Stimulated activated CD8-positive, alpha-beta memory T cell treated with anti-CD3 and anti-CD28 coated beads, Interleukin-4, amount 100 ng/mL, for 1 hour (primary cell): ENCODE measurements at places on chromosomes 3 and 15.

- no peak for DNase-seq
Observed at GRCh38 chr3:152335273-152335672, 66.5 kb downstream of the MBNL1 start.

- DNase-seq = no peak
Observed at GRCh38 chr15:101396484-101397261, 92.8 kb downstream of the PCSK6 start.

DNA sequence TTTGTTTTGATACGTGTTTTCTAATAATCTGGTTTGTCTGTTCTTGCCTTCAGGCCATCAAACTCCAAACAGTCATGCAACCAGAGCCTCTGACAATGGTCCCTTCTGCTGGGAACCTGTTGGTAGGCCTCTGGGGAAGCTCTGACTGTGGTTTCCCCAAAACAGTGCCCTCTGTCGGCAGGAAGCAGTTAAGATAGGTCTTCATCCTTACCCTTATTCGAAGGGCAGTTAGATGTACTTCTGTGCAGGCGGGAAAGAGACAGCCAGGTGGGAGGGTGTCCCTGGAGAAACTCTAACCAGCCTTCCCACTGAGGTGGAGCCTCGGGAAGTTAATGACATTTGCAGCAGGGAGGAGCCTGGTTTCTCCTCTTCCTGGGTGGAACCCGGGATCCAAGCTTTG lies 81.6 kb upstream of the CHMP2B start:
- DNase-seq = no peak

DNA sequence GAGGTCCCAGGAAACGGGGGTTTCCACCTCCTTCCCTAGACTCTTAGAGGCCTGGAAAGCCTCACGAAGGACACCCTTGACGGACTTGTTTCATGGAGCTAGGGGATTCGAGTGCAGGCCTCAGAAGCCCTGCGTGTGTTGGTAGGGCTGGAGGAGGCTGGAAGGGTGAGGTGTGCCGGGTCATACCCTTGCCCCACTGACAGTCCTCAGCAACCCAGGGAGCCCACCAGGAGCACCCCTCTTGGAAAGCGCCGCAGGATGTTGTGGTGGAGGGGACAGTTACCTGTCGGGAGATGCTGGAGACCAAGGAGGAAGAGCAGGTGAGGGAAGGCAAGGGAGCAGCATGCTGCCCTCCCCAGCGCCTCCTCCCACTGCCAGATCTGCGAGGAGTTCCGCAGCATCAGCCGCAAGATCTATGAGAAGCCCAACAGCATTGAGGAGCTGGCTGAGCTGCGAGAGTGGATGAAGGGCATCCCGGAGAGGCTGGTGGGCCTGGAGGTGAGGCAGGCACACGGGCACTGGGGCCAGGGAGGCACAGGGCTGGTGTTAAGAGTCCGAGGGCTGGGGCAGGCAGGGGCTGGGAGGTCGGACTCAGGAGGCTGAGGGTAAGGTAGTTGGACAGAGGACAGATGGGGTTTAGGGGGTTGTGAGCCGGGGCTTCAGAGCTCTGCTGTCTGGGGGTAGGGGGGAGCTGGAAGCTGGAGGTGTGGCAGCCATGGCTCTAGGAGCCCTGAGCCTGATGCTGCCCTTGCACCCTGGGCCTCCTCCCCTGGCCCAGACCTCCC lies 33.7 kb downstream of the DNAH1 start:
- DNase-seq = no peak
